Keratinocyte (primary cell): ENCODE measurements at places on chromosomes 3 and 15.

DNA sequence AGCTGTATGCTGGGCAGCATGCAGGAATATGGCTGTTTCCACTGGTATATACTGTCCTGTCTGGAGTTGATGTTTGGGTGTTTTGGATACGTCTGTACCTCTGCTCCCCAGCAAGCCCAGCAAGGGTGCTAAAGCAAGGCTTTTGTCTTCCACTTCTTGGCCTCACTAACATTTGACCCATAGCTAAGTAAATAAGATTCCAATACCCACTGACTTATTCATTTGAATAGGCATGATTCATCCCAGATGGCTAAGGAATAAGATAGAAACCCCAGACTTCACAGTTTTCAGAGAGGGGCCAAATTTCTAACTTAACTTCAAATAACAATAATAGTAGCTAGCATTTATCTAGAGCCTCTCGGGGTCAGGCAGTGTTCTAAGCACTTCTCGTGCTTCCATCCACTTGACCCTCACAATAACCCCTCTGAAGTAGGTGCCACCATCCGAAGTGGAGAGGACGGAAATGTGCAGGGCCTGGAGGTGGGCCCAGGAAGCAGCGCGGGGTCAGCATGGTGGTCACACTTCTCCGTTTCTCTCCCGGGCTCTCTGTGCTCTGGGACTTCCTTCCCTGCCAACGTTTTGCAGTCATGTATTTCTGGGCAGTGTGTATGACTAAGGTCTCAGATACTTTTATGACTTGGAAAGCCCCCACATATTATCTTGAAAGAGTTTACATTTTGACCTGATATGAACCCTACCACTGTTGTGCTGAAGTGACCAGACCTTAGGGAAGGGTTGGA lies 39.3 kb downstream of the LRRK1 start:
- no peak for DNase-seq

DNA sequence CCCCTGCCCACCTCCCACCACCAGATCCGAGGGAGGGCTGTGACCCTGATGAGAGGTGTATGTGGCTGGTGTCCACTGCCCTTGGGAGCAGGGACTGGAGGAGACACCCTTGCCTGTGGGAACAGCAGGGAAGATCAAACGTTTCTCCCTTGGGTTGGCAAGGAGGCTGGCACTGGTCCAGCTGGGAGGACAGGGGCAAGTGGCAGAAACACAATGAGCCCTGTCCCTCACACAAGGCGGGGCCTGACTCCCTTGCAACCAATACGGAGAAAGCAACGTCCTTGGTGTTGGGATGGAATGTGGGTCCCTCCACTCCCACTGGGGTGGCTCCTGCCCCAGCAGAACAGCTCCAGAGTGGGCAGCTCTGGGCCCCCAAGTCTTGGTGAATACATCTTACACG lies 5.2 kb downstream of the HYAL2 start:
- DNase-seq, result no peak

GRCh38 chr3:111700054-111700453 lies 104.9 kb upstream of the ZBED2 start:
- no peak for DNase-seq

GRCh38 chr15:63503739-63504246 lies 600 bp upstream of the USP3 start:
- peak; percentile 71 for DNase-seq

DNA sequence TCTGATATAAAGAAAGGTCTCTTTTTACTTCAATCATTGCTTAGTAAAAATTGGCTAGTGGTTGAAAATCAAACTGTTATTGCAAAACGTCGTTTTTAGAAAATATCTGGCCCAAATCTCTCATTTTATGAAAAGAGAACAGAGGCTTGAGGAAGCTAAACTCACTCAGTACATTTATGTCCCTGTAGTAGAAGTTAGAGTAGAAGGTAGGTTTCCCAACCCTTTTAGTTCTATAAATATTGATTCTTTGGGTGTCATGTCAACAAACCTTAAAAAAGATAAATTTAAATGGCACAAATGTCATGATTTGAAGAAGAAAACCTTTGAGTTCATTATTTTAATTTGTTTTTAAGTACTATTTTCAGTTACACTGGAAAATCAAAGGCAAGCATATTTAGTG lies 722.3 kb upstream of the NECTIN3 start:
- DNase-seq, result no peak

- DNase-seq, result peak; percentile 59
These were observed at the start of gene SLC4A7 for GRCh38 chr3:27484015-27484844. SLC4A7 (minus strand) TSS chr3:27484384; CDS start chr3:27484126, 258 bp downstream.

- DNase-seq, result no peak
These were observed 54.5 kb upstream of the MEX3B start for GRCh38 chr15:82100111-82100929.

- no peak for DNase-seq
These were observed 180.4 kb upstream of the STT3B start for GRCh38 chr3:31352331-31352730.

DNA sequence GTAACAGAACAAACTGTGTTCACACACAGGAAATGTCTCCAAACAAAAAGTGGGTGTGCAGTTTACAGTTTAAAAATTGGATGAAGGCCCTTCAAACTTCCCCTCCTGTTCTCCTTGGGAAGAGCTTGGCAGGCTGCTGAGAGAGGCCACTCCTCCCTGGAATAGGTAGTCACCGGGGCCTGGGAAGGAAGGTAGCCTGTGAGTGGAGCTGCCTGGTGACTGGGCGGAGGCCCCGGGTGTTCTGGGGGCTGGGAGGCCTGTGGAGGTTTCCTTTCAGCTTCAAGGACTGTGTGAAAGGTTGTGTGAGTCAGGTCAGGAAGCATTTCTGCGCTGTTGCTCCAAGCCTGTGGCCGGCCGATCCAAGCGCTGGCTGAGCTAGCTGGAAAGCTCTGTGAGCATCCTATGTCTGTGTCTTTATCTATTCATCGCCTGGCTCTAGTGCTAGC lies 14.1 kb downstream of the SLCO3A1 start:
- peak; percentile 91 for DNase-seq

- no peak for DNase-seq
These were observed 216.3 kb upstream of the LRTM1 start for GRCh38 chr3:55144015-55144673.

DNA sequence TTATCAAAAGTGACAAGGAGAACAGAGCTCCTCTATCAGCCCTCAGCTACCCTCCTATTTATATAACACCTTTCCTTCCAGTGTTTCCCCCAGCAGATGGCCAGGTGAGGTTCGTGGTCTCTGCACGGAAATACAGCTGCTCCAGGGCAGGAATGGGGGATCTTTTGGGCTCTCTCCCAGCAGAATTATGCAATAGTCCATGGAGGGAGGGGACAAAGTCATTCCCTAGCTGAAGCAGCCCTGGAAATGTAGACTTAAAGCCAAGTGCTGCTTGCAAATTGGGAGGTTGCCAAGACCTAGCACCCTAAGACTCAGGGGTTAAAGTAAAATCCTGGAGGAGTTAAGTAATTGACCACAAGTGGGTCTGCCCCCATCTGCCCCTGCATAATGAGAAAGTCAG lies 256.3 kb downstream of the LRTM1 start:
- no peak for DNase-seq

- no peak for DNase-seq
These were observed 36.4 kb upstream of the ATP2C1 start for GRCh38 chr3:130857336-130858026.

DNA sequence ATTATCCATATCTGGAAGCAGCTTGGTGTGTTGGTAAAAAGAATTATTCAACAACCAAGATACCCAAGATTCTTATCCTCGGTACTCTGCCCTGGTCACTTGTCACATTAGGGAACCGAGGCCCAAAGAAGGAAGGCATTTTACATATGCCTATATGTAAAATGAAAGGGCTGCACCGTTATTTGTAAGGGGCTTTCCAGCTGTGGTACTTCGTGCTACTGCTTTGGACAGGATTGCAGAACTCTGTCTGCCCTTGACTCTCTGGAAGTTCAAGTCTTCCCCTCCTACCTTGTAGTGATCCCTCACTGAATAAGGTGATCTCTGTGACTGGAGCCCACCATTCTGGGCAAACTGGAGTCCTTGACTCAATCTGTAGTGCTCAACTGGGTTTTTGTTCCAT lies 198.9 kb upstream of the TOPAZ1 start:
- no peak for DNase-seq
